ENCODE measurements at places on chromosomes 11 and 22.

- peak; percentile 67 for DNase-seq
Measured at GRCh38 chr11:66745356-66746235, 16.6 kb upstream of the SPTBN2 start.

DNA sequence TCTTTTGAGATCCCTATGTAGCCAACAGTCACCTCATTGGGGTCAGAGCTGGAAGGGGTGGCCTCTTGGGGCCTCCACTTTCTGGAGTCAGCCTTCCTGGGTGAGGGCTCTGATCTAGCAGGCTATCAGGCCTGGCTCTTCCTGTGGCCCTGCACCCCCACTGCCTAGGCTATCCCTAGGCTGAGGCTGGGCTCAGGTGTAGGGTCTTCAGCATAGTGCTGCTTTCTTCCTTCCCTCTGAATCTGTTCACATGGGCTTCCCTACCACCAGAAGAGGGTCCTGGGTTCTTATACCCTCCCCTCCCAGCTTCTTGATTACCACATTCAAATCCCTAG lies 456 bp upstream of the SPI1 start:
- no peak for DNase-seq

DNA sequence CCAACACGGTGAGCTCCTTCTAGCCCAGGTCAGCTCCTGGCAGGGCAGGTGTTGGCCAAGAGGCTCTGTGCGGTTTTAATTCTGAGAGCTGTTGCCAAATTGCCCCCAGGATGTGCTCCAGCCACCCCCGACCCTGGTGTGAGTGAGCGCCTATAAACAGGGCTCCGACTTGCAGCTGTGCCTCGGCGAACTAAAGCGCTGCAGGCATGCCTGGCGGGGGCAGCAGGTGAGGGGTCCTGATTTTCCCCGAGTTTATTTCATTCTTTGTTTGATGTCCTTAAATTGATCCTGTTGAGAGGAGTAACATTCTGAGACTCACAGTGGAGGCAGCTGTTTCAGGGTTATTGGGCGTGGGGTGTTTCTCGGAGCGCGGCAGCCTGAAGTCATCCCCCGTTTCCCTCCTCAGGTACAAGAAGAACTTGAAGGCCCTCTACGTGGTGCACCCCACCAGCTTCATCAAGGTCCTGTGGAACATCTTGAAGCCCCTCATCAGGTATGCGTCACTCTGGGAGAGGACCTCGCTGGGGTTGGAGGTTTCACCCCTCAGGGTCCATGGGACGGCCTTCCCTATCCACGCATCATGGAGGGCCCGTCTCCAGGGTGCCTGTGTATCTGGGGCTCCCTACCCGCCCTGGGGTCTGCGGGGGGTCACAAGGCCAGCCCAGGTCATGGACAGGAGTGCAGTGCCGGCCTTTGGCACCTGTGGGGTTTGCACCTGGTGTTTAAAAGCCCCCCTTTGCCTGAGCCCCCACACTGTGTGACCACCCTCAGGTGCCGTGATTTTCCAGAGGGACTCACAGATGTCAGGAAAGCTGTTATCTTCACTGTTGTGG lies 62.1 kb downstream of the ARHGAP8 start:
- DNase-seq, result no peak

DNA sequence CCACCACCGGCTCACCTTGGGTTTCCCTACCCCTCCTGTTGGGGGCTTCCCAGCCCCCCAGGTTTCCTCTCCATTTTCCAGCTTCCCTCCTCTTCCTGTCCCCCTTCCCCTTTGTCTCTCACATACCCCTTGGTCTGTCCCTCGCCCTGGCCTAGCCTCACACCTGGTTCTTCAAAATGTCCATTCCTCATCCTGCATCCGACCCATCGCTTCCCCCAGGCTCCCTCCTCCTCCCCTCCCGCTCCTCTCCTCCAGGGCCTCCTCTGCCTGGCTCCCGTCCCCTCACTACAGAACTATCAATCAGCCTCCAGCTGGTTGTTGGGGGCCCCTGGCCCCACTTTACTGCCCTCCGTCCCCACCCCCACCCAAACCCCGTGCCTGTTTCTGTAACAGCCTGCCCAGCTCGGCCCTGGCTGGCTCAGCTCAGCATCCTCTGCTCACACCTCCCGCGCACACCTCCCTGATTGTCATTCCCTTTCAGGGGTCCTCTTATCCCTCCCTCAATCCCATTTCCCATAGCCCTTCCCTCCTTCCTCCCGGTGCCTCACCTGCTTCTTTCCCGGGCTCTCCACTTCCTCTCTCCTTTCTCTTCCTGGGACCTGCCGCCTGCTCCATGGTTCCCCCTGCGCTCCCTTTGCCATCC lies 1.2 kb downstream of the CNIH2 start:
- DNase-seq, result no peak

- DNase-seq, result no peak
Measured at GRCh38 chr11:92569726-92570125, 345.1 kb downstream of the FAT3 start.

GRCh38 chr22:29145321-29146072 lies 60.2 kb upstream of the EMID1 start:
- no peak for DNase-seq

DNA sequence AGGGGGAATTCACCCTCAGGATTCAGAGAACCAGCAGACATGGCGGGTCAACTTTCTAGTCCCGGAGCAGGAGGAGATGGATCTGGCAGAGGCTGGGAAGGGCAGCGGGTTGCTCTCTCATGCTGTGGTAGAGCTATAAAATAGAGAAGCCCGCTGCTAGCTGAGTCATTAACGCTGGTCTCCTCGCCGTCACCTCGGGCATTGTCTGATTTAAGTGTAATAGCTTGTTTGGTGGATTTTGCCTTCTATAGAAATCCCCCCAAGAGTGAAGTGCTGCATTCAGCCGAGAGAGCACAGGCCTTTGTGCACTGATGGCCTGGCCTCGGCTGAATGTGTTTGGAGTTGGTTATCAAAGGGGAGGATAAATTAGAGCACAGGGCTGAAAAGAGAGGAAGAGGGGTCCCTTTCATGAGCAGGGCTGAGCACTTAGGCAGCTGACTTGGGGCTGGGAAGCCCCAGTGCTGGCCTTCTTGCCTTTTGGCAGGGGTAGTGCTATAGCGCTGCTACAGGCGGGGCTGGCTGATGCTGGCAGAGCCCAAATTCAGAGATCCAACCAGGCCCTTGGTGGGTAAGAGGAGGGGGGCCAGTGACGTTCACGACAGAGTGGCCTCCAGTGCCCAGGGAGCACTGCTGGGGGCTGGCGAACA lies 161.1 kb upstream of the CADM1 start:
- no peak for DNase-seq

- DNase-seq, result no peak
Measured at GRCh38 chr22:27150544-27150941, 493.2 kb downstream of the MIAT start.

DNA sequence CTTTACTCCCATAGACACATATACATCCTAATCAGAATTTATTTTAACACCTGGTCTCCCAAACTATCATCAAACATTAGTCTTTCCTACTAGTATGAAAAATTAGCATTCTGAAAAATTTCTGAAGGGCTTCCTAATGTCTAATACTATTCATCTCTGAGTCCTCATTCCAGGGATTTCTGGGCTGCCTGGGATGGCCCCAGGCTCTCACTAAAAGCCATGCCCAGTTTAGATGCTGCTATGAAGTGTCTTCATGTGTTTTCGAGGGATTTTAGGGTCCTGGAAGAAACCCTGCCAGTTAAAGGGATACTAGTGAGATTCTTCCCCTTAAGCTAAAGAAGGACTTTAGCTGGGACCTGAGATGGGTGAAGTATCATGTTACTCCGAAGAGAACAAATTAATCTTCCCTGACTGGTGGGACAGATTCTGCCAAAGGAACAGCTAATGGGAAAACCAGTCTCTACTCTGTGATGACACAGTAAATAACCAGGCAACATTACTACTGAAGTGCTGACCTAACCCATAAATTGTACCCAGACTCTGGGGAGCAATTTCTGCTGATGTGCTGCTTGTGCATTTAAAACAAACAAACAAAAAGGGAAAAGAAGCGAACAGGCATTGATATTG lies 342.6 kb downstream of the SOX6 start:
- no peak for DNase-seq

- no peak for DNase-seq
Measured at GRCh38 chr22:17097701-17098100, 12.9 kb downstream of the IL17RA start.

GRCh38 chr22:36733271-36733670 lies 29.7 kb upstream of the CACNG2 start:
- DNase-seq, result no peak

DNA sequence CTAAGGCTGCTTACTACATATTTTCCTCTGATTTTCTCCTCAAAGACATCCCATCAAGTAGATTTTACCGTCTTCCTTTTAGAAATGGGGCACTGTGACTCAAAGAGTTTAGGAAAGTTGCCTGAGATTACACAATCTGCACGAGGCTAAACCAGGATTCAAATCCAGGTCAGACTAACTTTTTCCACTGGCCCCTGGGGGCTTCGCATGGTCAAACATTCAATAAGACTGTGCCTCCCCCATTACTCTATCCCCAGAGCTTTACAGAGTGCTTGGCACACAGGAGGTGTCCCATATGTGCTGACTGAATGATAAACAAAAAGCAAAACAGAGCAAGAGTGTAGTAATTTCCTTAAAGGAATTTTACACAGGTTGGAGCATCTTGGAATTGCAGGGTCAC lies 118.1 kb upstream of the TEAD1 start:
- DNase-seq, result no peak

- peak; percentile 82 for DNase-seq
Measured at GRCh38 chr11:113593698-113594308, 112.3 kb downstream of the TMPRSS5 start.

DNA sequence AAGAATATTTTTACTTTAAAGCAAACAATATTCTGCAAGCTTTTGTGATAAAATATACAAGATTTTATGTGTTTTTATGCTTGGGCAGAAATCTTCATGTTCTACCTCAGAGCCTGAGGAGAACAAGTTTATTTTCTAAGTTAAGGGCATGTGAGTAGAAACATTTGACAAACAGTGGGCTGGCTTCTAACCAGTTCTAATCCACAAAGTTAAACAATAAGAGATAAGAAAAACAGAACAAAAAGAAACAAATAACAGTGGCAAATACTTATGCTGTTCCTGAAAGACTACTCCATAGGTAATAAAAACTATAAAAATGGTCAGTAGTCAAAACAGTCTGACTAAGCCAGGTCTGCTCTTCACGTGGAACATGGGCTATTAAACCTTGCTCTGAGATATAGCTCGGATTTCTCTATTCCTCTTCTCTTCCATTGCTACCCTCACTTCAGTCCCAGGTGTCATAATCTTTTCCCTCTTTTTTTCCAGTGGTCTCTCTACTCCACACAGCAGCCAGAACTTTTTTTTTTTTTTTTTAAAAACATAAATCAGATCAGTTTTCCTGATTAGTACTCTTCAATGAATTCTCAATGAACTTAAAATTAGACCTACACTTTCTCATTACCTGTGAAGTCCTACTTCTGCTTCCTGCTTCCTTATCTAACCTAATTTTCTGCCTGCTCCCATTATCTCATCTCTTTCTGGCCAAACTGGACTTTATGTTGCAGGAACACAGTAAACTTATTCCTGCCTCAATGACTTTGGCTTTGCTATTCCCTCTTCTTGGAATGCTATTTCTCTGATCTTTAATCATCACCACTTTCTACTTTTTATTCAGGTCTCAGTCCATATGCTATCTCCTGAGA lies 671.1 kb upstream of the CCDC90B start:
- no peak for DNase-seq

DNA sequence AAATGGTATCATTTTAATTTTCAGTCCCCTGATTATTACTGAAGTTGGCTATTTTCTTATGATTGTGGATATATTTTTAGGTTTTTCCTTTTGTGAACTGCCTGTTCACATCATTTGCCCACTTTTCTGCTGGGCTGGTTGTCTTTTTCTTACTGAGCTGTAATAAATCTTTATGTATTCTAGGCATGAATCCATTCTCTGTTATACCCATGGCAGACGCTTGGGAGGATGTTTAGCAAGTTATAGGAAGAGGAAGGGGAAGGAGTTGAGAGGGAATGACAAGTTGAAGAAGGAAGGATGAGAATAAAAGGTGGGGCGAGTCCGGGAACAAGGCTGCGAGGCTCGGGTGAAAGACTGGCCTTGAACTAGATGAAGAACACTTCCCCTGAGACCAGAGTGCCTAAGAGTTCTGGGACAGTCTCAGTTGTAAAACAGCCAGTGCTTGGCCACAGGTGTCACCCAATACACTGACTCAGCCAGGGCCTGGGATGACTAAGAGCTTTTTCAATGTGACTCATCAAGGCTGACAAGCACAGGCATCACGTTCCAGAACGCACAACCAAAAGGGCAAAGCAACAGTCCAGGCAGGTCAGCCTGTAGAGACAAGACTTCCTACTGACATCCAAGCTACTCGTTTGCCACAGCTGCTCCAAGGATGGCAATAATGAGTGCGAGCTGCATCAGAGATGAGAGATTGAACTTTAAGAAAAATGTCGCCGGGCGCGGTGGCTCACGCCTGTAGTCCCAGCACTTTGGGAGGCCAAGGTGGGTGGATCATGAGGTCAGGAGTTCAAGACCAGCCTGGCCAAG lies 35.2 kb downstream of the LRFN4 start:
- peak; percentile 89 for DNase-seq

DNA sequence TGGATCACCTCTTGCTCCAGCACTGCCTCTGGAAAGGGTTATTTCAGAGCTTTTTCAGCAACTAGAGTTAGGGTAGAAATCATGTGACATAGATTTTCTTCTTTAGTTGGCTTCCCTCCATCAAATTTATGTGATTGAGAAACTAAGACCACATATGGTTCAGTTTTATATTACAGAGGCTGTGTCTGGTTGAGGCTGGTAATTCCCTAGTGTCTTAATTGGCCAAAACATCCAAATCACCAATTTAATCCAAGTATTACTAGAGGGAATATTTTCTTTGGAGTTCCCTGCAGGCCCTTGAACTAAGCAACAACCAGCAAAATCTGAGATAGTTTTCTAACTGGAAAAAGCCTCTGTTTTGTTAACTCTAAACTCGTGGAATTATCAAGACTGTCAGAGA lies 136.3 kb downstream of the ARHGAP42 start:
- no peak for DNase-seq

DNA sequence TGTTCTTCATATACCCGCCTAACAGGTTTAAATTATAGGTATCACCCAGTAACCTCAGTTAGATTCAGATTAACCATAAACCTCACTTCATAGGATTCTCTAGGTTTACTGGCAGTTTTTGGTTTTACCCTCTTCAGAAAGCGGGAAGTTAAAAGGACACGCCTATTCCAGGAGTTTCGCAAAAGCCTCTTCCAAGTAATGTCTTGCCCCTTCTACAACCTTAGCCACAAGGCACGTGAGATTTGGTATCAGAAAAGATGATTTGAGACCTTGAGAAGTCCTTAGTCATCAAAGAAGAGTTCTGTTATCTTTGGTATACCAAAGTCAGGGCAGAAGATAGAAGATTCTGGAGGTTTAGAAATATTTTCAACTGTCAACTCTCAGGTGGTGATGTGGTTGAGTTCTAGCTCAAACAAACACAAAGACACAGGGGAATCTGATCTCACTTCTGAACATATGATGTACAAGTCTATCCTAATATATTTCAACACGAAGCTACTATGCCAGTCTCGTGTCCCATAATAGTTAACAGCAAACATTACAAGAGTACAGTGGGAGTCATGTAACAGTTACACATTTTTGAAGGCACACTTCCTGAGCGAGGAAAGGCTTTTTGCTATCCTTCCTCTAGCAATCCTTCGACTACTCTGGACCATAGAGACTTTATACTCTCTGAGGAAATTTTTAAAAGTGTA lies 103.5 kb downstream of the USP35 start:
- peak; percentile 39 for DNase-seq

- DNase-seq, result no peak
Measured at GRCh38 chr11:35928688-35929395, 15.0 kb upstream of the LDLRAD3 start.

GRCh38 chr11:62539238-62539925 lies 7.2 kb downstream of the AHNAK start:
- peak; percentile 85 for DNase-seq

- no peak for DNase-seq
Measured at GRCh38 chr11:47233051-47233450, 15.6 kb downstream of the ACP2 start.

GRCh38 chr11:31968461-31969358 lies 122.2 kb upstream of the RCN1 start:
- DNase-seq, result no peak

Measured in activated CD4-positive, alpha-beta memory T cell treated with anti-CD3 and anti-CD28 coated beads for 36 hours (primary cell).